ENCODE measurements at places on chromosomes 16 and 17. TPM values are rescaled to one million over a fixed set of nuclear protein-coding genes. Genes with fewer than 3 reads are reported as not detected.

- no peak for DNase-seq
Measured at GRCh38 chr16:23869052-23869451, 33.3 kb downstream of the PRKCB start.

GRCh38 chr16:84302111-84302954 is 7.7 kb downstream of the WFDC1 start:
- DNase-seq: no peak

GRCh38 chr17:80006339-80006720 is 29.3 kb downstream of the TBC1D16 start:
- DNase-seq: peak; percentile 12

GRCh38 chr17:50872710-50873424 is 6.7 kb upstream of the TOB1 start:
- no peak for DNase-seq

- DNase-seq: no peak
Measured at GRCh38 chr16:3012246-3012645, 477 bp upstream of the CLDN9 start.

GRCh38 chr17:27264068-27264812 is 29.7 kb upstream of the WSB1 start:
- DNase-seq: no peak

GRCh38 chr17:82678265-82678891 is 20.1 kb downstream of the RAB40B start:
- DNase-seq: no peak

DNA sequence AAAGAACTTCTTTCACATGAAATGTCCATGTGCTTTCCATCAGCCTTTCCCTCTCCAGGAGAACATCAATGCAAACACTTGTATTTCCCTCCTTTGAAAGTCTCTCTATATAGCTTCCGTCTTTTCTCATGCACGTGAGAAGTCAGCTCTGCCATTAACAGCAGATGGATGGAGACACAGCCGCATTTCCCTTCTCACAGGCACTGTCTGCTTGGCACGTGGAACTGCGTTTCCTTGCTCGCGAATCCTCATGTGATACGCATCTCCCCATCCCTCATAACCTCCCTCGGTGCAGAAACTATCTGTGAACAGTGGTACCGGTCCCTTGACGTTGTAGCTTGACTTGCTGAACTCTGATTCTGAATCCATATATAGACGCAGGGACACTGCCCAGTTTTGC is 717.0 kb upstream of the RBFOX1 start:
- DNase-seq: no peak

GRCh38 chr17:4969047-4969550 is 1.5 kb upstream of the SPAG7 start:
- DNase-seq: peak; percentile 60

GRCh38 chr17:36095992-36096391 is 6.0 kb upstream of the CCL3 start:
- no peak for DNase-seq

- no peak for DNase-seq
Measured at GRCh38 chr17:65813306-65813705, 251.9 kb upstream of the AXIN2 start.

DNA sequence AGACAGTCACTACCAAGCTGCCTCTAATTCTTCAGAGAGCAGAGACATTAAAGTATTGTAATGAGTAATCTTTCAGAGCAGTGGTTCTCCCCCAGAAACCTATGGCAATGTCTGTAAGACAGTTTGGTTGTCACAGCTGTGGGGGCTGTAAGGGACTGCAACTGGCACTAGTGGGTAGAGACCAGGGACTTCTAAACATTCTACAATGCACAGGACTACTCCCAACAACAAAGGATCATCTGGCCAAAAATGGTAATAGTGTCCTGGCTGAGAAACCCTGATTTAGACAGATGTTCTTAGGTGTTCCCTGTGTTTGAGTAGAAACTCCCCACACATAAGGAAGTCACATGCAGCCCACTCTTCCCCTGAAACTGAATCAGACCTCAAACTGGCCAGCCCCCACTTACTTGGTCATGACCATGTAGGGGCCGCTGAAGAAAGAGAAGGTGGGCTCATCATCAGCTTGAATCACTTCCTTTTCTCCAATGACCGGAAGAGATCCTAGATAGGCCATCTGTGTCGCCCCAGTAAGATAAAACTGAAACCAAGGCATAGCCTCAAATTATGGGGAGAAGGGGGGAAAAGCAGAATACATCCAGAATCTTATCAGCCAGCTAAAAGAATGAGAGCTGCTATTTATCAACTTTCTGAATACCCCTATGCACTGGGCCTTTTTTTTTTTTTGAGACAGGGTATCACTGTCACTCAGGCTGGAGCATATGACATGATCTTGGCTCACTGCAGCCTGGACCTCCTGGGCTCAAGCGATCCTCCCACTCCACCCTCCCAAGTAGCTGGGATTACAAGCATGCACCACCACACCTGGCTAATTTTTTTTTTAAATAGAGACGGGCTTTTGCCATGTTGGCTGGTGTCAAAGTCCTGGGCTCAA is 75.8 kb downstream of the TEX14 start:
- DNase-seq: no peak

- DNase-seq: peak; percentile 89
Measured at GRCh38 chr17:82051776-82052637, at the start of the genes GPS1 and RFNG. Gene GPS1 (plus strand): TSS chr17:82051898. CDS start chr17:82051932, 34 bp downstream. Gene RFNG (minus strand): TSS chr17:82051811. CDS start chr17:82051766, 45 bp downstream.

DNA sequence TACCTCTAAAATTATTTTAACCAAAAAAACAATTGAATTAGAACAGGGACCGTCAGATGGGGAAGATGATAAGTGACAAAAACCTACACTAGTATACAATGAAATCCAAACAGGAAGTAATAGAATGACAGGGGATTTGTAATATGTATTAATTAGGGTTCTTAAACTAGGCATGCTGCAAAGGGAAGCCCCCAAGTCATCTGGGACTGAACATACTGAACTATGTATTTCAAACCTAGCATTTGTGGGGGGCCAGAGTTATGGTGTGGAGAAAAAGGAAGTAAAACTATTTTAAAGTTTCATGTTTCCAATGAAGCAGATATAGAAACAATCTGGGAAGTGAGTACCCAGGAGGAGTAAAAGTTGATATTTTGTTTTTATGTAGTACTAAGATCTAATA is 133.2 kb upstream of the HS3ST3A1 start:
- DNase-seq: no peak

The SEPTIN12 gene
- not detected for total RNA-seq

The DNAAF8 gene
- total RNA-seq: 0.30 TPM

The GAN gene
- total RNA-seq: 10.3 TPM

The SYT17 gene
- 0.64 TPM for total RNA-seq

The KRT39 gene
- not detected for total RNA-seq

The NCOR1 gene
- total RNA-seq: 62.5 TPM

The ALOXE3 gene
- total RNA-seq: not detected

The TMEM132E gene
- total RNA-seq: not detected

The CPNE2 gene
- 11.2 TPM for total RNA-seq

The ACE gene
- total RNA-seq: 5.6 TPM

Data from left ventricle myocardium superior (tissue), 1 donor.